Erythroblast (primary cell): ENCODE measurements at places on chromosomes 1 and 21.

GRCh38 chr1:63645317-63645716, 52.1 kb downstream of the PGM1 start:
- DNase-seq: no peak

DNA sequence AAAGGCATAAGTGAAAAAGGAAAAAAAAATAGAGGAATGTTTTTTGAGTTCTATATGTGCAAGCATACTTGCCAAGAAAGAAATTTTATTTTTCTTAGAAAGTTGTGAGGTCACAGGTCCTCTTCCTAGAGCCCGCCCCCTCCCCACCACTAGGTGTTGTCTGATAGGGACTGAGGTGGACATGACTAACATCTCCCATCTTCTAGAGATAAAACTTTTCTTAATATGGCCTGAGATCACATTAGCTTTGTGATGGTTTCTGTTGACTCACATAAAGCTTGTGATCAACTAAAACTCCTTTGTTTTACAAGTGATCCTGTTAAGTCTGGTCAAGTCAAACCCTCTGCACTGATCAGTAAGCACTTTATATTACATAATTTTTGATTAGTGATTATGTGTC, 33.4 kb upstream of the CITED4 start:
- DNase-seq: no peak

DNA sequence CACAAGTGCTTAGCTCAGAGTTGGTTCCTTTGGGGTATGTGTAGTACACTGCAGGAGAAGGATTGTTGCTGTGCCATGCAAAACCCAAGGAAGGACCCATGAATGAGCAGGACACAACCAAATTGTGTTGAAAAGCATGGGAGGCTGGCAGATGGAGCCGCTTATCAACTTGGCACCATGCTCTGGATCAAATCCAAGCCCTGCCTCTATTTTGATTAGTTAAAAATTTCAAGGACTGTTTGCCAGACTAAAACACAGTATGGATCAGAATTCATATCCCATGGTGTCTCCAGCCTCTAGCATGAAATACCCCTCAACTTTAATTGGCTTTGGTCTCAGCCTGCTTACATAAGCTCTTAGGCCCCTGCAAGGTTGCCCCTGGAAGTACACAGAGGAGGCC, 27.8 kb downstream of the CCDC185 start:
- DNase-seq: no peak

- no peak for DNase-seq
Observed at GRCh38 chr21:35370671-35371070, 321.6 kb upstream of the RUNX1 start.

GRCh38 chr1:68623700-68624099, 126.8 kb upstream of the DEPDC1 start:
- no peak for DNase-seq

DNA sequence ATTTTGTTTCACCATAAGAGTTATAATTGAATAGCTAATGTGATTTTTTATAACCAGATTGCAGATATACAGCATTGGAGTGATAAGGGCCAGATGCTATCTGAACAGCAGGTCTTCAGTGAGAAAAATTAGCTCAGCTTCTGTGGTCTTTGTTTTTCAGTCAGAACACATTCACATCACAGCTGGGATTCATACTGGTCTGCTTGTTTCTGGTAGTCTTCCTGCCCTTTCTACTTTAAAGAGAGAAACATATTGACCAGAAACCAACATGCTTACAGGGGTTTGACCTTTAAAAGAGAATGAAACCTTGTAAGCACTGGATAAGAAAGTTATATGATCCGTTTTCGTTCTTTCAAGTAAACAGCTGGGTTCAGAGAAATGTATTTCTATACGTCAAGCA, 213.7 kb upstream of the TMPRSS15 start:
- DNase-seq: no peak

- DNase-seq: no peak
Observed at GRCh38 chr1:3129133-3129490, 60.1 kb downstream of the PRDM16 start.

DNA sequence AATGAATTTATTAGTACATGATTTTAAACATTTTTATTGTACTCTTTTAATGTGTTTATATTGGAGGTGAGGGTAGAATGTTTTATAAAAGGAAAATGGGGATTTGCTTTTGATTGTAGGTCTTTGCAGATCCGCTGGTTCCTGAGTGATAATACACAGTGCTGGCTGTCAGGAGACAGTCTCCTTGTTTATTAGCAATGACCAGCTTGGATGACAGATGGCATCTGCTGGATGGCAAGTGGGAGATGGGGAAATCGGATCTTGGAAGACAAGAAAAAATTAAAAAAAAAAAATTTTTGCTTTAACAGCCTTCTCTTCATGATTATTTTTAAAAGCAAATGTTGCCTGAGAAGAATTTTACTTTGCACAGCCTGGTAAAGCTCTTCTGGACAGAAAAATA, 4.4 kb upstream of the PHTF1 start:
- no peak for DNase-seq

- no peak for DNase-seq
Observed at GRCh38 chr21:25464275-25464674, 143.0 kb downstream of the MRPL39 start.

DNA sequence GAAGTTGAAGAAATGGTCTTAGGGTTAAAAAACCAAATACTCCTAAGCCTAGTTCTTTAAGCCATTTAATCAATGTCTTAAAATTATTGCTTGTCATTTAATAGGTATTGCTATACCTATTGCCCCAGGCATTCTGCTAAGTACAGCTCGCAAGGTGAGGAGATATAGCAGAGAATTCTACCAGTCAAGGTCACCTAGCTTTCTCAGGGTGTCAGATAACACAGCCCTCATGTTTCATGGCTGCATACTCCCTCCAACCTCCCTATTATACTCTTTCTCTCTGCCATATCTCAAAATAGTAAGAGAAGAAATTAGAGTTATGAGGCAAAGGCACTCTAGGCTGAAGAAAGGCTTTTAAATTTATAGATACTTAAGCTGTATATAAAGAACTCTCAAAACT, 68.4 kb upstream of the GPR88 start:
- no peak for DNase-seq

DNA sequence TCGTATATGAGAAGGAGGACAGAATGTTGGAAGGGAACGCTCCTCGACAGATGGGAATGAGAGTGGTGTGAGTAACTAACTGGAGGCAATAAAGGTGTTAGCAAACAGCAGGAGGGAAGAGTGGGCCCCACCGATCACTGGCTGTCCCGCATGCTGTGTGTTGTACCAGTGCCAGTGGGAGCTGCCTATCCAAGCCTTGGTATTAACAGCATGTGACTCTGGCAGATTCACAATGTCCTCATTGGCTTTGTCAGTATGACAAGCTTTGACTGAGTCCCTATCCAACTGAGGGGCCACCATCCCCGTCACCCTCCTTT, 188.3 kb downstream of the NRIP1 start:
- DNase-seq: no peak
